ENCODE measurements at places on chromosomes 3 and 15.
A peak's percentile ranks its signal among the peaks of the same experiment; 100 is the strongest.

DNA sequence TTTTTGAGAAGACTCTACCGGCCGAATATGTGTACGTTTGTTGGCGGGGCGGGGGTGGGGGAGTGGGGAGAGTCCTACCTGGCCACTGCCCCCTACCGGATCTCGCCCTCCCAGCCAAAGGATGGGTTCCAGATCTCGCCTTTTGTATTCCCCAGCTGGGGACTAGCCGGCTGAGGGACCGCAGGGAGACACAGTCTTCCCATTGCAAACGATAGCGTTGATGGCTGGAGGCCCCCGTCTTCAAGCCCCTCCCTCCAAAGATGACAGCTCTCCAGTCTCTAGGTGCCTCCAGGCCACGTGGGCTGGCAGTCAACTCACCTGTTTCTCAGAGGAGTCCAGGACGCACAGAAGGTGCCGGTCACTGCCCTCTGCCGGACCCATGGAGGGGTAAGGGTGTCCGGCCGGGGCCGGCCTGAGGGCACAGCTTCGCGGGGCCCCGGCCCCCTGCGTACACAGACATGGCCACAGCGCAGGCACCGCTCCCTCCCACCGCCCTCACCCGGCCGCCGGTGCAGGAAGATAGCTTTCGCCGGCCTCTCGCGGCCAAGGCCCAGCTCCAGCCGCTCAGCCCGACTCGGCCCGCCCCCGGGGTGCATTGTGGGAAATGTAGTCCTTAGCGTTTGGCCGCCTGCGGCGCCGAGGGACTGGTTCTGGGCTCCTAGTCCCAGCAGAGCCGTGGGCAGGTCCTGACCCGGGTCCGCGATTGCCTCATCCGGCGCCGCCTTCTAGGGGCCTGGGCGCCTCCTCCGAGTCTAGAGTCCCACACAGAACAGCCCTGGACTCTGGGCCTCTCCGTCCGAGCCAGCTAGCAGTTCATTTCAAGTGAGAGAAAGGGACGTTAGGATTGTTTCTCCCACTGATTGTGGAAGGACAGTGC, at the start of gene MON1A:
MON1A (minus strand) TSS at position 521 of the 877 bp plus-strand sequence. CDS start 16,465 bp downstream, outside the sequence.
- peak; percentile 96 for DNase-seq

GRCh38 chr3:71056327-71056726, 527.2 kb downstream of the FOXP1 start:
- DNase-seq = no peak

- DNase-seq = no peak
Observed at GRCh38 chr3:34851137-34851536, 788.2 kb upstream of the ARPP21 start.

DNA sequence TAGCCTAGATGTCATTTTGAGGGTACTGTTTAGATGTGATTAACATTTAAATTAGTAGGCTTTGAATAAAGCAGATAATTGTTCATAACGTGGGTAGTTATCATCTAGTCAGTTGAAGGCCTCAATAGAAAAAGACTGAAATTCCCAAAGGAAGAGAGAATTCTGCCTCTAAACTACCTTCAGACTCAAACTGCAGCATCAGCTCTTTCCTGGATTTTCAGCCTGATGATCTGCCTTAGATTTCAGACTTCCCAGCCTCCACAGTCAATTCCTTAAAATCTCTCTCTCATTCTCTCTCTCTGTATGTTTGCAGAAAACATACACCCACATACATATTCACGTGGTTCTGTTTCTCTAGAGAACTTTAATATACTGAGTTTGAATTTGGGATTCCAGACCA, 58.0 kb upstream of the MBNL1 start:
- DNase-seq = no peak

GRCh38 chr3:66428733-66429132, 72.1 kb downstream of the LRIG1 start:
- DNase-seq = peak; percentile 93
